ENCODE measurements at places on chromosomes 6 and 20.

DNA sequence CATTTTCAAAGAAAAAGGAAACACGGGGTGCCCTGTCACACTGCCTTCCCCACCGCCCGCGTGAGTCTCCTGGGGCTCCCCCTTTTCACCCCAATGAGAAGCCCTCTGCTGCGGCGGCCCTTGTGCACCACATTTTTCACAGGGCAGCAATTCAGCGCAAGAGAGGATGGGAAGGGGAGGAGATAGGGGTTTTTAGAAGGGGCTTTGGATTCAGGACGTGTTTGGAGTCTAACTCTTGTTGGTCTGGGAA lies 726 bp upstream of the ARFGEF3 start:
- DNase-seq: no peak

DNA sequence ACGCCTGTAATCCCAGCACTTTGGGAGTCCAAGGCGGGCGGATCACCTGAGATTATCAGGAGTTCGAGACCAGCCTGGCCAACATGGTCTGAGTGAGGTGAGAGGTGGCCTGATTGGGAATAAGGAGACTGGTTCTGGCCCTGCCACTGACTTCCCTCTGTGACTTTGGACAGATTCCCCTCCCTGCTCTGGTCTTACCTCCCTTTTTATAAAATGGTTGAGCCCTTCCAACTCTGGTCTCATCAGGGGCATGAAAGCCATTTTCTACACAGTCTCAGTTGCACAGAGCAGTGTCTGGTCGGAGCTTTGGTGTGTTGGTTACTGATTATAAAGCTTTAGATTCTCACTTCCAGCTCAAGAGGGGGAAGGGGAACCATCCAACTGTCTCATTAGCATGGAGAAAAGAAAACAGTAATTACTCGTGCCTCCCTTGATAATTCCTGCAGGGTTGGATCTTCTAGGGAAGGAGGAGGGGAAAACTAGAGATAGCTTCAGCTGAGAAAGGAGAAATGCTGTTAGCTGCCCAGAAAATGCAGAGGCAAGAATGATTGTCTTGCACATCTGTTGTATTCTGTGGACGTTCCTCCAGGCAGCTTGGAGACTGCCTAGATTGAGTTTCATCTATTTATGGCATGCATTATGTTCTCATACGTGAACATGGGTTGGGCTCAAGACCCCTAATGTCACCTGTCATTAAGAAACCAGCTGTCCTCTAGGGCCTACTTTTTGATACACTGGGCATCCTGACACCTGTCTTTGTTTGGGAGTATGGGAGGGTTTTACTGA lies 30.4 kb downstream of the RALY start:
- DNase-seq: no peak

DNA sequence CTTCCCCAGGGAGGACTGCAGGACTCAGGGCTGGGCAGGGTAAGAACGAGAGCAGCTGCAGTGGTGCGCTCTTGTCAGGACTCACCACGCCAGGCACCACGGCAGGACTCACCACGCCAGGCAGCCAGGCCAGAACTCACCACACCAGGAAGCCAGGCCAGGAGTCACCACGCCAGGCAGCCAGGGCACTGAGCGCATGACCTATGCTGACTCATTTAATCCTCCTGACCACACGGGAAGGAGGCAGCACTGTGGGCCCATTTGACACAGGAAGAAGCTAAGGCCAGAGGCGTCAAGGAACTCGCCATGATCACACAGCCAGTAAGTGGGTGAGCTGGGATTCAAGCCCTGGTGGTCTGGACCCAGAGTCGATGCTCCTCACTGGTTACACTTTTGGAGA lies 189.3 kb downstream of the PREX1 start:
- DNase-seq: no peak

- DNase-seq: no peak
These were observed 41.1 kb upstream of the PRDM1 start for GRCh38 chr6:106045077-106045476.

- DNase-seq: no peak
These were observed 88.3 kb upstream of the COL21A1 start for GRCh38 chr6:56335726-56336125.

DNA sequence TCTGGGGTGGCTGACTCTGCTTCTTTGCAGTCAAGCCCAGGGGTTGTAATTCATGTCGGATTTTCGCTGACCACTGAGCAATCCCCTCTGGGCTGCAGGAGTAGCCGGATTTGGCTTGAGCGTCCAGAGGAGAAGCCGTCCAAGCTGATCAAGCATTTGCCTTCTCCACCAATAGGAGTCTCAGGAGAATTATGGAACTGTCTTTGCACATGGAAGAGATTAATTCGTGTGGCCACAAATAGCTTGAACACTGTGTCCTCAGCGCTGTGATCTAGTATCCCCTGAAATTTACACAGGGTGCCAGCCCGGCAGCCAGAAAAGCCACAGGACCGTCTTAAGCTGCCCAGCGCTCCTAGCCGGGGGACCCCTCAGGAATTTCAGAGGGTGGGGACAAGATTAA lies 37.1 kb downstream of the EYA2 start:
- no peak for DNase-seq

- DNase-seq: no peak
These were observed 50.8 kb upstream of the MYLIP start for GRCh38 chr6:16078064-16078463.

- no peak for DNase-seq
These were observed 305.5 kb downstream of the QKI start for GRCh38 chr6:163720005-163720404.

GRCh38 chr20:50027611-50028105 lies 44.9 kb downstream of the SNAI1 start:
- no peak for DNase-seq

DNA sequence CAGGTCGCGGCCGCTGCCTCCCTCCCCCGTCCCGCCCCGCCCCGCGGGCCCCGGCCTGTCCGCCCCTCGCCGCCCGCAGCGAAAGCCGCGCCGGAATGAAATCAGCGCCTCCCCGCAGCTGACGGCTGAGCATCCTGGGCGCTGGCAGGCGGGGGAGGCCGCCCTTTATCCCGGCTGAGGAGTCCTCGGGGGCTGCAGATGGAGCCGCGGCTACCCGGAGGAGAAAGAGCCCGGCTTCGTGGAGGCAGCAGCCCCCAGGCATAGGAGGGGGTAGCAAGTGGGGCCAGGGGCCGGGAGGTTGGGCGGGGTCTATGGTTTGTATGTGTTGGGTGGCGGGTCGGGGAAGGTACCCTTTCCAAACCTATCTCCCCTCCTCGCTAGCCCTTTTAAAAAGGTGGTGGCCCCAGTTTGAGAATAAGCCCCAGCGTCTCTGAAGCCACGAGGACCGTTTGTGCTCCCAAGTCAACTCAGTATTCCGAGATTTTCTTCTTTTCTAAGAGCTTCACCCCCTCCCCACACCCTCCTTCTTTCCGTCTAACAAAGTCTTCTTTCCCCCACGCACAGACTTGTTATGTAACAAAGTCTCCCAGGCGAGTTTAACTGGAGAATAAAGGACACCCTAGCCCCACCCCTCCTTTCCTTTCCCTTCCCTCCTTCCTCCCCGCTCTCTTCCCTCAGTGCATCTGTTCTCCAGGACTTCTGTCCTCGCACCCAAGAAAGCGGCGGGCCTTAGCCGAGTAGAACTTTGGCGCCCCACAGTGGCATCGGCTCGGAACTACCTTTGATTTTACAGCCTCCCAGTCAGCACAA lies 11.0 kb downstream of the POU3F2 start:
- DNase-seq: no peak

DNA sequence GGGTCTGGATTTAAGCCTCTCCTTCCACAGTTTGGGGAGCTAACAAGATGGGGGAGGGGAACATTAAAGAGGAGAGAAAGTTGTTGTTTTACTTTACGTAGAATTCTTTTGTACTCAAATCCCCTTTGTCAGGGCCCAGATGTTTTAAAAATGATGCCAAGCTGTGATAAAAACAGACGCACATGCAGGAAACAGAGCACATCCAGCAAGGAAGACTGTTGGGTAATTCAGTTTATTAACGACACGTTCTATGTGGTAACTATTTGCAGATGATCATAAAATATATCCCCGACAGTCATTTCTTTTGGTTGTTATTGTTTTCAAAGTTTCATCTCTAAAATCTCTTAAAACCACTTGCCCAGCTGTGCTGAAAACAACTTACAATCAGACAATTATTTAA lies 307.0 kb upstream of the PRDM1 start:
- no peak for DNase-seq

- DNase-seq: no peak
These were observed 15.5 kb upstream of the CARMIL1 start for GRCh38 chr6:25263657-25264056.

DNA sequence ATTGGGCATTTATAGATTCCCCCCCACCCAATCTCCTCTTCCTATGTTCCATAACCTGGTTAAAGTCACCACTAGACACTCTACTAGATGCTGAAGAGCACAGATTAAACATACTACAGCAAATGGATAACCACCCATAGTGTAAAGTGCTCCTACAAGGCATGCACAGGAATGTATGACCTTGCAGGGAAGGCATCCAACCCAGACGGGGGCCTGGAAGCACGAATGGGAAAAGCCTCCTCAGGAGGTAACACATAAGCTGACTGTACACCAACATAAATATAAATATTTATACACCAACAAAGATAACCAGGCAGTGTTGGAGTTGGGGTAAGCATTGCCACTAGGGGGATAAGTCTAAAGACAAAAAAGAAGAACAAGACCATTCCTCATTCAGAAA lies 691.7 kb downstream of the GRIK2 start:
- no peak for DNase-seq

GRCh38 chr20:50810063-50810462 lies 15.2 kb downstream of the BCAS4 start:
- no peak for DNase-seq

GRCh38 chr6:63582579-63583231 lies 10.4 kb downstream of the LOC128125822 start:
- no peak for DNase-seq

DNA sequence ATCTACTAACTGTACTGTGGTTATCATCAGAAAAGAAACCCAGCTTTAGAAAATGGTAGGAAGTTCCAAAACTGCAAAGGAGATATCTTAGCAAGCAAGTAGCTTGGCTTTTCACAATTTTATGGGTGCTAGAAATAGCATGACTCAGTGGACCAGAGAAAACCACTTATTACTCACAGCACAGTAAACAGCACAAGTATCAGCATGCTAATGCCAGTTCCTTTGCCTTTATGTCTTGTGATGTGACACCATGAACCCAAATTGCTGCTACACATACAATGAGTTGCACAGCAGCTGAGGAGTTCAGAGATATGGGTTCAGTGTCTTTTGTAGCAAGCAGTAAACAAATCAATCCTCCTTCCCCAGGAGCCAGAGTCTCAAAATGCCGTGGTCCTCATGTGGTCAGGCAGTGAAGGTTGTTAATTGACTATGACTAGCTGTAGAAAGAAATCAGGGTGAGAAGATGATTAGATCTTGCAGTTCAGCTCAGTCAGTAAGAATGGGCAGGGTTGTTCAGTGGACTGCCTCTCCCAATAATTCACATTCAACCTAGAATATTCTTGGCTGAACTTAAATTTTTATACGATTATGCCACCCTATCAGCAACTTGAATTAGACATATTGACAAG lies 73.3 kb downstream of the OPRM1 start:
- no peak for DNase-seq

DNA sequence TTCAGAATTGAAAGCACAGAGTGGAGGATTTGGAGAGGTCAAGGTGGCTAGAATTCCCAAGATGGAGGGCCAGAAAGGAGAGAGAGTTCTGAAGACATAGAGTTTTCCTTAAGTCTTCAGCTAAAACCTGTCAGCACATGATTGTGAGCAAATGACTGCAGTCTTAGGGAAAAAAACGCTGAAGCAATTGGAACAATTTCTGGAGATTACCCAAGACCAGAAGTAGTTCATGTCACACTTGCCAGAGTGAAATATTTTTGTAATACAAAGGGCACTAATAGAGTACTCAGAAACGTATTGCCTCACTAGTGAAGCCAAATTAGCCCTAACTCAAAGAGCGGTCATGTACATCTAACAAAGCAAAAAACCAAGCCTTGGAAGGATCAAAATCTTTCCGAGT lies 541.3 kb upstream of the MARCKS start:
- no peak for DNase-seq

DNA sequence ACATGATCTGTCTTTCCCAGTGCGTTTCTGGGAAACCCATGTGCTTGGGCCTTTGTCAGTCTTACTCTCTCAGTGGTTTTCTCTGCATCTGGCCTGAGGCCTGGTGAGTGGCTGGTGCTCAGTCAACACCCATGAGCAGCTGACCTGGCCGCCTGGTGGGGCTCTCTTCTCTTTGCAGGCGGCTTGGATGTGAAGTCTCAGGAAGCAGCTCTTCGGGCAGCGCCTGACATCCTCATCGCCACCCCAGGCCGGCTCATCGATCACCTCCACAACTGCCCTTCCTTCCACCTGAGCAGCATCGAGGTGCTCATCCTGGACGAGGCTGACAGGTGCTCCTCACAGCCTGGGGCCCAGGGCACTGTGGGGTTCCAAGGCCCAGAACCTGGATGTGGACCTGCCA lies 10.8 kb downstream of the DDX27 start:
- DNase-seq: no peak

DNA sequence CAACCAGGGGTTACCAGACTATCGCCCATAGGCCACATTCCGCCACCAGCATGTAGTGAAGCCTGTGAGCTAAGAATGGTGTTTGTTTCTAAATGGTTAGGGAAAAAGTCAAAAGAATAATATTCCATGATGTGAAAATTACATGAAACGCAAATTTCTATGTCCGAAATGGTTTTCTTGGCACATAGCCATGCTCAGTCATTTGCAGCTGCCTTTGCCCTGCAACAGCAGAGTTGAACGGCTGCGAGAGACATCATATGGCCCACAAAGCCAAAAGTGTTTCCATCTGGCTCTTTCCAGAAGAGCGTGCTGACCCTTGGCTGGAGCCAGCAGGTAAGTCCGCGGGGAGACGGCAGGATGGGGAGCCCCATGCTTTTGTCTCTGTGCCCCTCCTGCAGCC lies 60.7 kb downstream of the FAM120B start:
- no peak for DNase-seq

- no peak for DNase-seq
These were observed 462.9 kb downstream of the COL12A1 start for GRCh38 chr6:74742793-74743508.

GRCh38 chr6:5701174-5701573 lies 305.6 kb downstream of the NRN1 start:
- no peak for DNase-seq

GRCh38 chr6:5091210-5092069 lies 6.3 kb downstream of the PPP1R3G start:
- DNase-seq: no peak

- DNase-seq: no peak
These were observed 138.8 kb upstream of the LAMA2 start for GRCh38 chr6:128743974-128744765.

- DNase-seq: no peak
These were observed 44.3 kb downstream of the MARCKS start for GRCh38 chr6:113901482-113901881.

DNA sequence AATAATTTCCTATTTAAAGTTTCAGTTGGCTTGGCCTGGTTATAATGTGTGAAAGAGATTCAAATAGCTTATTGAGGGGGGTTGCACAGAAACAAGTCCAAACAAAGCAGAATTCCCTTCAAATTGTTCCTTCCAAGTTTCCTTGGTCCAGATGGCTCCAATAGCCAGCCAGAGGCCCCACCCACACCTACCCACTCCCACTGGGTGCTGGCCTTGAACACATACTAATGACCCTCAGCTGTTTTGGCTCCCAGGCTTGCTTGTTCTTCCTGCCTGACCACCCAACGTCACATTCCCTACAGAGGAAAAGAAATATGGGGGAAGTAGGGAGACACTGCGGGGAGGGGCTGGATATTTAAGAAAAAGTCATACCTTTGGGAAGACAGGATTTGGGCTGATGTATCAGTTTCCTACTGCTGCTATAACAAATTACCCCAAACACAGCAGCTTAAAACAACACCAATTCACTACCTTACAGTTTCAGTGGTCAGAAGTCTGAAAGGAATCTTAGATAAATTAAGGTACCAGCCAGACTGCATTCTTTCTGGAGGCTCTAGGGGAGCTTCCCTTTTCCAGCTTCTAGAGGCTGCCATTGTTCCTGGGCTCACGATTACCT lies 95.7 kb downstream of the COL21A1 start:
- DNase-seq: no peak
